SJSA1 (cell line): ENCODE measurements at places on chromosomes 12 and 14.
A peak's percentile ranks its signal among the peaks of the same experiment; 100 is the strongest.

DNA sequence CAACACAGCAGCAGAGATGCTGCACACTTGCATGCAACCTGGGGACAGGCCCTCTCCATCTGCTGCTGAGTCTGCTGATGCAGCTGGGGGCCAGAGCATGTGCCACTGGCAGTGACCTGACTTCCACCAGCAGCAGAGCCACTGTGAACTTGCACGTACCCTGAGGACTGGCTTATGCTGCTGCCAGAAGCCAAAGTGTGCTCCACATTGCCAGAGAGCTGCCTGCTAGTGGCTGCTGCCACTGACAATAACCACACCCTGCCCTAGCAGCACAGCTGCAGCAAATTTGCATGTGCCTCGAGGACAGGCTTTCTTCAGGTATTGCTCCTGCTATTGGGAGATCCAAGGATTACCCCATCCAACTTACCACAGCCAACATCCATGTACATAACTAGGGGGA lies 4.5 kb upstream of the PRR4 start:
- DNase-seq = no peak

- no peak for DNase-seq
Measured at GRCh38 chr14:100732766-100733100, 6.0 kb downstream of the DLK1 start.

- no peak for DNase-seq
Measured at GRCh38 chr12:47945341-47945728, 18.1 kb upstream of the TMEM106C start.

DNA sequence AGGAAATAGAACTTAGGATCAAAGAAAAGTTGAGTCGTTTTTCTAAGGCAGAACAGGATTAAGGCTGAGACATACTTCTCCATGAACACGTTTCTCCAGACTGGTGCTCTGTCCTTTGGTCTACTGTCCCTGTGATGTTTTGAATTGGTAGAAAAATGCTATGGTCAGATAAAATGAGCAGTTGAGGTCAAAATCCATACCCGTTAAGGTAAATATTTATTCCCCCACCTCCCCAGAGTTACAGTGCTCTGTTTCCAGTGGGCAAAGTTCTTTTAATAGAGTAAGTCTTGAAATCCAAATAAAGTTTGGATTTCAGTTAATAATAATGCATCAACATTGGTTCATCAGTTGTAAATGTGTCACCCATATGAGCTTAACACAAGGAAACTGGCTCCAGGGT lies 74.5 kb downstream of the PTHLH start:
- no peak for DNase-seq

DNA sequence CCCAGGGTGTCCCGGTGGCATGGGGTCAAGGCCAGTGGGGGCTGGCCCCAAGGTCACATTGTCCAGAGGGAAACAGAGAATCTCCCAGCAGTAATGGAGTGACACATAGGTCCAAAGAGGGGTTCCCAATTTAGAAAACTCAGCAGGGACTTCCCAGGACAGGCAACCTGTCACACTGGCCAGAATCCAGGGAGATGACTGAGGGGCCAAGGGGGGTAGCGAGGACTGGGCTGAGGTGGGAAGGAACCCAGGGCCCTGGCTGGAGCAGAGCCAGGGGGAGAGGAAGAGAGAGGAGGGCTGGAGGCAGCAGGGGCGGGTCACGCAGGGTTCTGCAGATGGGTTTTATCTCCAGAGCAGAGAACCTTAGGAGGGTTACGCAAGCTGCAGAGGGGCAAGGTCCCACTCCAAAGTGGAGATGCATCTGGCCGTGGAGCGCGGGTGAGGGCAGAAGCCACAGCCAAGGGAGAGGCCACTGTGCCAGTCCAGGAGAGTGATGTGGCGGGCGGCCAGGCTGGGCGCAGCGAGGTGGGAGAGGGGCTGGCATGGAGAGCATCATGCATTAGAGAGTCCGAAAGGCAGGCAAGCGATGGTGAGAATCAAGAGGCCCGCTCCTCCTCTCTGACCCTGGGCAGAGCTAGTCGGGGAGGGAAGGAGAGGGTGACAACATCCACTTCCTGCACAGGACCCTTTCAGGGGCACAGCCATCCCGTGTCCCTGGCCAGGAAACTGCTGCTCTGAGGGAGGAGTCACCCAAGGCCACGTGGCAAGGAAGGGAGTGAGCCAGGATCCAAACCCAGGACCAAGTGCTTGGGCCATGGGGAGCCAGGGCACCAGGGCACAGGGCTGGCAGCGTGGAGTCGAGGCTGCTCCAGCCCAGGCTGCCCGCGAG lies 29.0 kb downstream of the NCOR2 start:
- DNase-seq = no peak

GRCh38 chr12:109871668-109872314 lies 8.6 kb downstream of the GLTP start:
- DNase-seq = no peak

DNA sequence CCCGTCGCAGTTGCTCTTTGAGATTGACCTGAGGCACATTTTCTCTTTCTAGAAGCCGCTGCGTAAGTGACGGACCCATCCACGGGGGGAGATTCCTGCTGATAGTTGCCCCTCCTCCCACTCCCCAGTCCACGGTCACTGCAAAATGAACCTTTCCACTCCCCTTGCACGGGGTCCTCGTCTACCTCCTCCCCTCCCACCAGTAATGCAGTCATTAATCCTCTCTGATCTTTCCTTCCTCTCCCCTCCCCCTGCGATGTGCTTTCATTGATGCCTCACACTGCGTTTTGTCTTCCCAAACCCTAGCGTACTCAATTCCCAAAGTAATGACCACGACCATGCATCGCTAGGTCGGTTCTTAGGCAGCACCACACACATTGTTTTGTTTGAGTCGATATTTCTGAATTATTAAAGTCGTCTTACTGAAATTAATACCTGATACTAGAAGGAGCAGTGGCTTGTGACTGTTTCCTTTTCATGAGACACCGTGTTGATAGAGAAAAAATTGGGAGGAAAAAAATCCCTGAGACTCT lies 857 bp downstream of the ETNK1 start:
- DNase-seq = peak; percentile 47

GRCh38 chr12:15707516-15708199 lies 81.5 kb downstream of the EPS8 start:
- DNase-seq = no peak

DNA sequence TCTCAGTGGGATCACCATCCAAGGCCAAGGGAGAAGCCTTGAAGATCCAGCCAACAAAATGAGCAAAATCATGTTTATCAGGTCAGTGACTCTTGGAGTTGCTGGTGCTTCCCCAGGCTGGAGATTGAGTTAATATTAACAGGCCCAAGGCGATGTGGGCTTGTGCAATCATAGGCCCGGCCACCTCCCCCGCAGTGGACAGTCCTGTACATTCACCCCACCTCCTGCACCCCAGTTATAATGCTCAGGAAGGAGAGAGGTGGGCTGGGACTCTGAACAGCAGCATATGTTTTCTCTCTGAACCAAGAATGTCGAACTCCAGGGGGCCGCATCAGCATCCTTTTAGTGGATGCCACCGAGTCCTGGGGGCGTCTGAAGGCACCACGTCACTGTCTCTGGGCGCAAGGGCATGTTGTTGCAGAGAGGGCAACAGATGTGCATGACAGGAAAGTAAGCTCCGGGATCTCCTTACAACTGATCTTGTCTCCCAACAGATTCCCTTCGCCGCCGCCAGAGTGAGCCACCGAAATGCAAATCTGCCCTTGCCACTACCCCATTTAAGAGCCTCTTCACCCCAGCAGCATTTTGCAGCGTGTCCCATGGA lies 32.2 kb upstream of the SERPINA6 start:
- no peak for DNase-seq

DNA sequence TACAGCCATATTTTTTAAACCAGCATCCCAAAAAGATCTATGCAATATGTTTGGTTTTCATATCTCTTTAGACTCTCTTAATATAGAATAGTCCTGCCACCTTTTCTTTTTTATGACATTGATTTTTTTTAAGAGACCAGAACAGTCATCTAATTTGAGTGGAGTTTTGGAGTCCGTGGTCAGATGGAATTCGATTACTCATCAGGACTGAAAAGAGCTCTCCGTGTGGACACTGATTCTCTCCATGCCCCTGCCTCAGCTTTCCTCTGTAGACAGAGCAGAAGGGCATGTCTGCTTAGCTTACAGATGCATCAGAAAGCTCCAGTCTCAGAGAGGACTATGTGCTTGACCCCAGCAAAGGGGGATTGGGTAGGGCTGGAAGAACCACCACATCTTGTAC lies 27.8 kb downstream of the SMCO2 start:
- DNase-seq = peak; percentile 48

DNA sequence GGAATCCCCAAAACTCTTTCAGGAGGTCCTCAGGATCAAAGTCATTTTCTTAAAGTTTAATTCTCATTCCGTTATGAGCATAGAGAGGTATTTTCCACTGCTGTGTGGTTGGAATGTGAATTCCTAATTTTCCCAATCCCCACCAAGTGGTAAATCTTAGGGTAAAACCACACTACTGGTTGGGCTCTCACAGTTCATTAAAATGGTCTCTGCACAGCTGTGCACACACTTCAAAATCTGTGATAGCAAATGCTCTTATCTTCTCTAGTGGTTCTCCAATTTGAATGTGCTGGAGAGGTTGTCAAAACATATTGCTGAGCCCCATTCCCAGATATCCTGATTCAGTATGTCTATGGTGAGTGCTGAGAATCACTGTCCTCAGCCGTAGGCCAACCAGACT lies 189.1 kb downstream of the BMP4 start:
- no peak for DNase-seq

DNA sequence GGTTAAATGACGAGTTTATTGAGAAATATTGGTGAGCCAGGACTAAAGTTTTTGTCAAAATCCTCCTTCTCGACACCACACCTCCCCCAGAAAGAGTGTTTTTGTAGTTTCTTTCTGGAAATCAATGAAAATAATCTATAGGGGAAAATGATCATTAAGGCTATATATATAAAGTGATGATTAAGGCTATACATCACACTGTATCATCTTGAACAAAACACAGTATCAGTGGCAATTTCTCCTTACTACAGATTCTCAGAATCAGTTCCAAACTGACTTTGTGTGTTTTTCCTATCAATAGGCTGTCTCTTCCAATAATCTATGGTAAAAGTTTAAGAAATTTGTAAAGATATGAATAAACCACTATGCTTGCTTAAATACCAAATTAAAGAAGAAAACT lies 81.7 kb downstream of the IFNG-AS1 start:
- DNase-seq = no peak

- DNase-seq = peak; percentile 20
Measured at GRCh38 chr14:52473557-52473956, 78.7 kb downstream of the TXNDC16 start.

GRCh38 chr12:58189030-58189429 lies 247.7 kb downstream of the ATP23 start:
- DNase-seq = no peak

GRCh38 chr12:78194448-78194847 lies 363.8 kb downstream of the NAV3 start:
- DNase-seq = peak; percentile 6

- DNase-seq = no peak
Measured at GRCh38 chr14:102497998-102498677, 11.4 kb downstream of the ANKRD9 start.

DNA sequence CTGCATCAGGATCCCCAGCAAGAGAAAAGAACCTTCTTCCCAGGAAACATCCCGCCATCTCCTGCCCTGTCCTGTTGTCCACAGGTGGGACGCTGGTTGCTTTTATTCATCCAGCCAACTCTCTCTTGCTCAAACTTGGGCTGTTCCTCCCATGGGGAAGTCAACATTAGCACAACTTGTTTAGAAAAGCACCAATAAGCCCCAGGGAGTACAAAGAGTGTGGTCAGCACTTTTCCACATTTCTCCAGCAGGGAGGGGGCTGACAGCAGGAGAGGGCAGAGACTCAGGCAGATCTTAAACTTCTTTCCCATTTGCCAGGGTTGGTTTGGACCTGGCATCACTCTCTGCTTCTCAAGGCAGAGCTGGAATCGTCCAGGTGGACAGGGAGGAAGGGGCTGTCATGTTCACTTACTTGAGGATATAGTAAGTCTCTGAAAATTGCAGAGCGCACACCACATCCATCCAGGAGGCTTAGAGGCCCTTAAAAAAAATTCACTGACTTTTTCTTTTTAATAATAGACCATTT lies 74.9 kb downstream of the RBM19 start:
- DNase-seq = peak; percentile 90

- peak; percentile 21 for DNase-seq
Measured at GRCh38 chr12:11684393-11684792, 34.9 kb downstream of the ETV6 start.

- DNase-seq = no peak
Measured at GRCh38 chr12:29492891-29493290, 4.6 kb downstream of the OVCH1 start.

DNA sequence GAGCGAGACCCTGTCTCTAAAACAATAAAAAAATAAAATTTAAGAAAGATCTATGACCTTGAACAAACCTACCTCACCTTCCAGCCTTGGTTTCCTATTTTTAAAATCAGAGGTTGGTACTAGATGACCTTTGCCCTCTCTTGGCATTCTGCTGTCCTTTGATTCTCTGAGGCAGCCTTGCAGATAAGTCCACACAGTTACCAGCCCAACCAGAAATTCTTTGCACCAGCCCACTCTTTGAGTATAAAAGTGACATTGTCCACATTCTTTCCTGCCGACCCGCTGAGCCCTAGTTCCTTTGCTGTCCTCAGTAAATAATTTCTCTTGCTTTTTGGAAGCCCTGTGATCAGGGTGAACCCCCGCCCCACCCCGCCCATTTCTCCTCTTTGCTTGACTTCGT lies 150.4 kb downstream of the PHETA1 start:
- DNase-seq = no peak

GRCh38 chr12:38890102-38890855 lies 15.1 kb downstream of the CPNE8 start:
- DNase-seq = no peak

- no peak for DNase-seq
Measured at GRCh38 chr14:68217791-68218340, 398.3 kb downstream of the RAD51B start.

DNA sequence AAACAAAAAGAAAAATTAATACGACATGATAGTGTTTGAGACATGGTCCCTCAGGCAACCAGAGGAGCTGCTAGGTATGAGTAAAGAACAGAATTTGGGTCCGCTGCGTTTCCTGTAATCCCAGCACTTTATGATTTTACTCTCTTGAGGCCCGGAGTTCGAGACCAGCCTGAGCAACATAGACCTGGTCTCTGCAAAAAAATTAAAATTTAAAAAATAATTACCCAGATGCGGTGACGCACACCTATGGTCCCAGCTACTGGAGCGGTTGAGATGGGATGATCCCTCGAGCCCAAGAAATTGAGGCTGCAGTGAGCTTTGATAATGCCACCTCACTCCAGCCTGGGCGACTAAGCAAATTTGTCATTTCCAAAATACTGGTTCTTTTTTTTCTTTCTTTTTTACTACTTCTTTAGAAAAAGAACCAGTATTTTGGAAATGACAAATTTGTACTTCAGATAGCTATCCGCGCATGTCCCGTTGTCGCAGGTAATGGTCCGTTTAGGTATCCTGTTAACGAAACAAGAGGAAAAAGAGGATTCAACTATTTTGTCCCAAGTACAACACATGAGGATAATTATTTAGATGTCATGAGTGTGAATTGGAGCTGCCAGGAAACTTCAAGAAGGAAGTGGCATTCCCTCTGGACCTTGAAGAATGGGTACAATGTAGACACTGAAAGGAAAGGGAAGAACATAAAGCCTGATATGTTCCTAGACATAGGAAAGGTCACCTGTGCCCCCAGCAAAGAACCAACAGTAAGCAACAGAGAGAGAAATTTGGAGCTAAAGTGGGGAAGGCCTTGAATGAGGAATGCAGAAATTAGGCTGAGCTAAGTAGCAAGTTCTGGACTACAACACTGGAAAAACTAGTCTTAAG lies 1.2 kb upstream of the HECTD1 start:
- DNase-seq = no peak

- DNase-seq = no peak
Measured at GRCh38 chr12:11838403-11838802, 188.9 kb downstream of the ETV6 start.

- DNase-seq = no peak
Measured at GRCh38 chr14:105416671-105417070, 3.0 kb upstream of the MTA1 start.

GRCh38 chr12:56128670-56129205 lies 671 bp downstream of the ESYT1 start:
- DNase-seq = peak; percentile 58
